ENCODE measurements at places on chromosomes 2 and 18.

GRCh38 chr2:216344206-216344949 is 27.9 kb downstream of the MARCHF4 start:
- DNase-seq: no peak

DNA sequence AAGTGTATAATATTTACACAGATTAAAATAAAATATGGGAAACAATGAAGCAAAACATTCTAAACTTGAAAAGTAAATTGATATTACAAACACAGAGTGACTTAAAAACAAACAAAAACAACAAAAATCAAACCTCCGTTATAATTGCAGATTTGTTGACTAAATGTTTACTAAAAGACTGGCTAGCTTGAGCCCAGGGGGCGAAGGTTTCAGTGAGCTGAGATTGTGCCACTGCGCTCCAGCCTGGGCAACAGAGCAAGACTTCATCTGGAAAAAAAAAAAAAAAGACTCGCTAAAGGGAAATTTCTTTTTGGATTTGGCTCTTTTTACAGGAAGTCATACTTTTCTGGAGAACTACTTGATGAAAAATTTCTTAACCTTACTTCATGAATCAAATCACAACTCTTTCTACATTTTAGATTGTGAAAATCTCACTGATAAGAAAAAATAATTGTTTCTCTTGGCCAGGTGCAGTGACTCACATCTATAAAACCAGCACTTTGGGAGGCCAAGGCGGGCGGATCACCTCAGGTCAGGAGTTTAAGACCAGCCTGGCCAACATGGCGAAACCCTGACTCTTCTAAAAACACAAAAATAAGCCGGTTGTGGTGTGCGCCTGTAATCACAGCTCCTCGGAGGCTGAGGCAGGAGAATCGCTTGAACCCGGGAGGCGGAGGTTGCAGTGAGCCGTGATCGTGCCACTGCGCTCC is 9.7 kb downstream of the TFPI start:
- no peak for DNase-seq

- no peak for DNase-seq
These were observed 55.1 kb downstream of the RHOB start for GRCh38 chr2:20501974-20502373.

GRCh38 chr2:226611944-226612318 is 187.7 kb downstream of the IRS1 start:
- DNase-seq: no peak

GRCh38 chr18:27894746-27895145 is 282.2 kb downstream of the CDH2 start:
- no peak for DNase-seq

GRCh38 chr18:7272311-7273049 is 41.6 kb downstream of the LRRC30 start:
- peak; percentile 76 for DNase-seq

DNA sequence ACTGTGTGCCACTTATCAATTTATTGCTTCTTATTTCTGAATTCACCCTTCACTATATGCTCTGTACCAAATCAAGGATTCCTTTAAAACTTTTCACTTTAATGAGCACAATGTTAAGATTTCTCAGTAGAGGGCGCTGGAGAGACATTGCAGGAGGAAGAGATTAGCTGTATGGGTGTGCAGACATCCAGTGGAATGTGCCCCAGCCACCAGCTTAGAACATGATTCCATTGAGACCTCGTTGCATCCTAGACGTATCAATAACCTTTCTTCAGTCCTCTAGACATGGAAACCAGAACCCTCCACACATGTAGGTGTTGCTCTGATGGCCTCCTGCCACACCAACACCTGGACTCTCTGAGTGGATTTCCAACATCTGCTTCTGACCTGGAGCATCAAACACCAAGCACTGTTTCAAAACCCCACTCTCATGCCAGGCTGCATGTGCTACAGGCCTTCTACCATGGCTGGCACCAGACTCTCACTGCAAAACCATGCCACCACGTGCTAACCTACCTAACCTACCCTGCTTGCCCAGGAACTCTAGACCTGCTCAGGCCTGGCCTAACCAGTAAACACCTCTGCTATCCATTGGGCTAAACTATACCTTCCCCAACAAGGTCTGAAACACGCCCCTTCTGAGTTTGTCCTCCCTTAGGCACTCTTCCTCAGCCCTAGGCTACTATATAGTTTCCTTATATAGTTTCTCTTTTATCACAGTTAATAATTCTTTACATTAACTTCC is 633.2 kb upstream of the PKDCC start:
- peak; percentile 80 for DNase-seq

DNA sequence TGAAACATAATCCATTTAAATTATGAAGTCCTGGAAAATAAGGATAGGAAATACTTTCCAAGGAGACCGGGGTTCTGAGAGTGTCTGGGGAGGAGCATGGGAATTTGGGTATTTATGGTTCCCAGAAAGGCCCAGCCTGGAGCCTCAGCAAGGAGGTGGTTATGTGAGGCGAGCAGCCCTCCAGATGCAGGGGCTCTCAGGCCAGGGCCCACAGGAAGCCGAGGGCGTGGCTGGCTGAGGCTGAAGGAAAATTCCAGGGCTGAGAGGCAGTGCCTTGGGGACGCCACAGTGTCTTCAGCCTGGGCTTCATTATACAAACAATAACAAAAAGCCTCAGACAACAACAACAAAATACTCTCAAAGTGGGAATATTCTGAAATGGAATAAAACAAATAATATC is 86.9 kb upstream of the SERPINE2 start:
- no peak for DNase-seq

GRCh38 chr2:49044350-49045079 is 109.8 kb downstream of the FSHR start:
- DNase-seq: peak; percentile 13

DNA sequence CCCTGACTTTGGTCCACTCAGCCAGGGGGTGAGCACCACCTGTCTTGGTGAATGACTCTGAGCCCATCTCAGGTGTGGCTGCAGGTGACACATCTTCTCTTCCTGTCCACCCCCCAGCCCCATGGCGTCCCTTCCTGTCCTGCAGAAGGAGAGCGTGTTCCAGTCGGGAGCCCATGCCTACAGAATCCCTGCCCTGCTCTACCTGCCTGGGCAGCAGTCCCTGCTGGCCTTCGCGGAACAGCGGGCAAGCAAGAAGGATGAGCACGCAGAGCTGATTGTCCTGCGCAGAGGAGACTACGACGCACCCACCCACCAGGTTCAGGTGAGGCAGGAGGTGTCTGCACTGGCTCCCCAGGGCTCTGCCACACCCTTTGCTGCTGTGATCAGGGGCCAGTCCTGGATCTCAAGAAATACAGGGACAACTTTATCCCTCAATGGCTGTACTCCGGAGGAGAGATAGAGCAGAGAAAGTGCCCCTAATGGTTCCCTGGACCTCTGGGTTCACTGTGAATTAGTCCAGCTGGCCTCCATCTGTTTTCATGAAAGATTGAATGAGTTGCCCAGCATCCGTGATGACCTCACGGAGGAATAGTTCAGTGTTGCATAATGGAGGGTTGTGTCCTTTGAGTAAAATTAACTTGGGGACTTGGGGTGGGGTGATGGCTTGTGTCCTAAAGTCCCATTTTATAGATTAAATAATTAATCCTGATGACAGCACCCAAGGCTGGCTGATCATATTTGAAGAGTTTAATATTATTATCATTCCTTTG is at the start of gene NEU2:
TSS of gene NEU2 (plus strand) at position 122 of the 770 bp plus-strand sequence. CDS start at position 122, 0 bp downstream.
- no peak for DNase-seq

GRCh38 chr18:36903215-36903928 is 74.4 kb downstream of the KIAA1328 start:
- peak; percentile 3 for DNase-seq

DNA sequence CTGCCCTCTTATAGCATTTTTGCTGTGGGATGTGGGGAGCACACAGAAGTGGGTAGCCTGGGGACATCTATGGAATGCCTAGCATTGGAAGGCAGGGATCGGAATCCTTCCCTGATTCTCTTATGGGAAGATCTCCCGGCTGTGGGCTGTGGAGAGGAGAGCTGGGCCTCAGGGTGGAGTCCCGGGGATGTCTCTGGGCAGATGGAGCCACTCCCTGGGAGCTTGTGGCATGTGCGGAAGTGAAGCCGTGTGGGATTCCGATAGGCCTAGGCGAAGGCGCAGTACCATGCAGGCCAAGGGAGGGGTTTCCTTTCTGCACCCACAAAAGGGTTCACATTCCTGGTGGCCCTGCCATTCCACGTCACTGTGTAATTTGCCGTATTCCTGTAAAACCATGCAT is 87.9 kb downstream of the GLI2 start:
- no peak for DNase-seq

DNA sequence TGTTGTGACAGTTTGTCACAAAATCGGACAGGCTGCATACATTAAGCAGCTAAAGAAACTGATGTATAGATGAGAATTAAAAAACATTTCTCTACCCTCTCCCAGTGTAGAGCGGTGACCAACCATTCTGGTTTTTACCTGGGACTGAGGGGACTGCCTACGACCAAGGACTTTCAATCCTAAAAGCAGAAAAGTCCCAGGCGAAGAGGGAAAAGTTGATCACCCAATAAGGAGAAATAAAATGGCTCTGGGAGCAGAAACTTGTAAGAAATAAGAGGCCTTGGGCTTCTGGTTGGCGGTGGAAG is 30.9 kb upstream of the YPEL5 start:
- no peak for DNase-seq

GRCh38 chr18:55488473-55488872 is 99.5 kb downstream of the TCF4 start:
- no peak for DNase-seq

GRCh38 chr2:168583710-168584521 is 127.8 kb downstream of the CERS6 start:
- no peak for DNase-seq

DNA sequence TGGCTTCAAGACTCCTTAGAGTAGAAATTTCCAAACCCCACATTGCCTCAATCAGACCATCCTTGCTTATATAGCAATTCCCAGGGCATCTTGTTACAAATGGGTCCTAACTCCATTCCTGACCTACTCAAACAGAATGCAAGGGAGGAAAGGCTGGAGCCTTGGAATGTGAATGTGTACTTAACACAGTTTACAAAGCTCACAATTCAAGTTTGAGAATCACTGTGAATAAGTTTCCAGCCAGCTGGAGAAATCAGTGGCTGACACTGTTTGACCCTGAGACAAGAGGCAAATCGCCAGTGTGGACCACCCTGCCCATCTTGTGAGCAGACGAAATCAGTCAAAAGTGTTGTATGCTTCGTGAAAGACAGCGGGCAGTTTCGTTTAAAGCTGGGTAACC is 65.5 kb downstream of the SOWAHC start:
- DNase-seq: no peak

GRCh38 chr2:162473986-162474385 is 130.1 kb downstream of the GCA start:
- no peak for DNase-seq

- DNase-seq: no peak
These were observed 6.2 kb downstream of the MPPE1 start for GRCh38 chr18:11901826-11902438.

- DNase-seq: no peak
These were observed 31.2 kb downstream of the GLS start for GRCh38 chr2:190911813-190912212.

DNA sequence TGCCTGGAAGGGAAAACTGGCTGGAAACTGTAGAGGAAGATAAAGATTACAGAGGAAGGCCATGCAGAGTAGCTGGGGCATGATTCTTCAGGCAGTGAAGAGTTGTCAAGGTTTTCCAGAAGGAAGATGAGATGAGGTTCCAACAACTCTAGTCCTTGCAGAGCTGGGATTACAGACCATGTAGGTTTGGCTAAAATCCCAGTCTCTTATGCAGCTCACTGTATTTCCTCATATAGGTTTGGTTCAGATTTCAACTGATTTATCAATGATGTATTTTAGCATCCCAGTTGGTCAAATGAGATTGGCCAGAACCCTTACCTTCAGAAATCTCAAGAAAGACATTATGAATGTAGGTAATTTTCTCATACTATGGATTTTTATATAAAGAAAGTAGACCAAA is 16.4 kb downstream of the FAP start:
- DNase-seq: no peak
